NCI-H1930 (cell line): ENCODE measurements at places on chromosomes 12 and 14.

DNA sequence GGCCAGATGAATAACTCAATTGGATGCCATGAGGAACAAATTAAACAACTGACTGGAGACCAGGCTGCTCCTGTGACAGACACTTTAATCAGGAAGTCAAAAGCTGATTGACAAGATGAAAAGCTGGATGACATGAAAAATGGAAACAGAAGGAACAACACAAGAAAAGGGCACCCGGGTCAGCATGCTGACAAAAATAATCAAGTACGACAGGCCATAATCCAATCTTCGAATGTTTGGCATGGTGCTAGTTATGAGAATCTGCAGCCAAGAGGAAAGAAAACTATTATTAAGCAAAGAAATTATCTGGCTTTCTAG, 544.7 kb downstream of the ETNK1 start:
- no peak for DNase-seq

GRCh38 chr12:9961106-9961505, 10.1 kb upstream of the CLEC12A start:
- DNase-seq, result no peak

GRCh38 chr12:105920161-105920684, 218.5 kb downstream of the NUAK1 start:
- DNase-seq, result no peak

DNA sequence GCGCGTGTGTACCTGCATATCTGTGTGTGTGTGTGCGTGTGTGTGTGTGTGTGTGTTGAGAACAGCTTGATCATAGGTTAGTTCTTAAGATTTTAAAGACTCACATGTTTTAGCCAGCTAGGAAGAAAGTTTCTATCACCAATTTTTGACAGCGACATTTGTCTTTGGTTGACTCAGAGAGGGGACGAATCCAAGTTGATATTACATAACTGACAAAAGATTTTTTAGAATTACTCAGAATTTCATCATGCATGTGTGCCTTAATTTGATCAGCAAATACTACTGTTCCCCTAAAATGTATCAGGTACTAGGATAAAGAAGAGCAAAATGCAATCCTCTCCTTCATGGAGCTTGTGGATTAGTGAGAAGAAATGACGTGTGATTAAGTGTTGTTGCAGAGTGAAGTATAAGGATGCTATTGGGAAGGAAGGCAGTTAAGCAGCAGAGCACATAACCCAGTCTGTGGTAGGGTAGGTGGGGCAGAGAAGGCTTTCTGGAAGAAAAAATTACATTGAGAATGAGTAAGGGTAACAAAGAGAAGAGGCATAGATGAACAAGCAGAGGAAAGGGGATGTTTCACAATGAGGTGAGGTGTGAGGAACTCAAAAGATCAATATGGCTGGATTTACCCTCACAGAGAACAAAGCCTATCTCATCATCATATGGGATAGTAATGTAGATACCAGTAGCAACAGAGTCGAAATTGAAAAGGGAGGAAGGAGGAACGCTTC, 77.5 kb downstream of the ELK3 start:
- no peak for DNase-seq

GRCh38 chr14:94018308-94018707, 7.8 kb upstream of the OTUB2 start:
- DNase-seq, result no peak

GRCh38 chr12:110453569-110454296, 3.6 kb upstream of the ARPC3 start:
- no peak for DNase-seq
